ENCODE measurements at places on chromosomes 7 and 10.

GRCh38 chr10:9302140-9302746 lies 1247.8 kb downstream of the GATA3 start:
- peak; percentile 49 for DNase-seq

GRCh38 chr7:155580367-155580766 lies 34.0 kb upstream of the CNPY1 start:
- DNase-seq: no peak

- peak; percentile 29 for DNase-seq
Observed at GRCh38 chr7:131108212-131108940, 219.3 kb upstream of the MKLN1 start.

- no peak for DNase-seq
Observed at GRCh38 chr10:89248990-89249389, 2.6 kb downstream of the LIPA start.

- no peak for DNase-seq
Observed at GRCh38 chr10:102457591-102458150, 6.3 kb upstream of the C10orf95 start.

DNA sequence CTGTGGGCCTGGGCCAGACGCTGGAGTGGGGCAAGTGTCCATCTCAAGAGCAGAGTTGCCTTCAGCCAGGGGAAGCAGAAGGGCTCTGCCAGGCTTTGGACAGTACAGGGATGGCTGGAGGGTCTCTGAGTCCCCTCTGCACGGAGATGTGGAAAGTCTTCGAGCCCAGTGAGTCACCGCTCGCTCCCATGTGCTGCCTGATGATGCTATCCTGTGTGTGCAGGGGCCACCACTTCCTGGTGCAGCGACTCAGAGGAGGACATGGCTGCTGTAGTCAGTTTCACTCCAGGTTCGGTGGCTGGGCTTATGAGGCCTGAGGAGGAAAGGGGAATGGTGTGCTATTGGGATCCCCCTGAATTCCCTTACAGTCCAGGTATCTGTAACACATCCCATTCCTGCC lies 6.0 kb downstream of the ADCYAP1R1 start:
- DNase-seq: peak; percentile 32

DNA sequence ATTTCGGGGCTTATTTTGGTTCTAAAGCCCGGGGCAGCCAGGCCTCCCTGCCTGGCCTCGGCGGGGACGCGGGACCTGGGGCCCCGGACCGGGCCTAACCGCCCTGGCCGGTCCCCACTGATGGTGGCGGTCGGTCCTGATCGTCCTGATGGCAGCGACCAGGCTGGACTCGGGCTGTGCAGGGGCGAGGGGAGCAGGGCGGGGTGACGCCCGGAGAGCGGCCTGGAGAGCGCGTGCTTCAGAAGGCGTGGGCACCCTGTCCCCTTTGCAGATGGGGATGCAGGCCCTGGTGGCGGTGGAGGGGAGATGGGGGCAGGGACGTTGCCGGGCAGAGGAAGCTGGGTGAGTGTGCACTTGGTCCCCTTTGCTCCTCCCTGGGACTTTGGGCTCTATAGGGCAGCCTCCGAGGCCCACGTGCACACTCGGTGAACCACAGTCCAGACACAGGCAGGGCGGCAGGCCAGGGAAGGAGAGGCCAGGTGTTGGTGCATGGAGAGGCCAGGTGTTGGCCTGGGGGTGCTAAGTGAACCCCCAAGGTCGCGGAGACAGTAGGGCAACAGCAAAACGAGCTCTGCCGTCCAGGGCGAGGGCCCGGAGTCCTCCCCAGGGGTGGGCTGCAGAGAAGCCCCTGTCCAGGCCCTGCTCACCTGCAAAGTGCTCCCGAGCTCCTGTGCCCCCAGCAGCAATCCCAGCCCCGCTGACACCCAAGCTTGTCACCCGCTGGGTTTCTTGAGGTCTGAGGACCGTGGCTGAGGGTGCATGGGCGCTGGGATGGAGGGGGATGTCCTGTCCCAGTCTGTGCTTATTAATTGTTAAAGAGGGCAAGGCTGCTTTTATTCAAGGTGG lies 42.4 kb upstream of the FAM20C start:
- no peak for DNase-seq

DNA sequence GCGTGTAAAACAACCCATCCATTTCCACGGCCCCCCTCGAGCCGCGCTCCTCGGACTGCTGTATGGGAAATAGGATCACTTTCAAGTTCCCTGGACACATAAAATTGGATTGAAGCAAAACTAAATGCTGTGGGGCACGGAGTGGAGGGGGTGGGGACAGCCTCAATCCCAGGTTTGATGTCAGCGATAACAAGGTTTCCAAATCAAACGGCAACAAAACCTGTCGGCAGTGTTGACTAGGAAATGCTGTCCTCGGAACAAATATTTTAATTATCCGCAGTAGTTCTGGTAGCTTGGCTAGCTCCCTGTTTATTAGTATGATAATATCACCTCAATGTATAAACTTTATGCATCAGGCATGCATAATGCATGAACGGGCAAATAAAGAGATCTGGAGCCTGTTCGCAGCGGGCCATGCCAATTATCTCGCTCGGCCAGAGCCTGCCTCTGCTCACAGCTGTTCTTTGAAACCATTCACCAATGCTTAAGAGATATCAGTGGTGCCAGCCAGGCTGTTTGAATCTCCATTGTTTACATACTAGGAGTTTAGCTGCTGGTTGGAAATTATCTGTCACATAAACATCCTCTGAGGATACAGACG lies 161.1 kb downstream of the PAXIP1 start:
- DNase-seq: no peak

DNA sequence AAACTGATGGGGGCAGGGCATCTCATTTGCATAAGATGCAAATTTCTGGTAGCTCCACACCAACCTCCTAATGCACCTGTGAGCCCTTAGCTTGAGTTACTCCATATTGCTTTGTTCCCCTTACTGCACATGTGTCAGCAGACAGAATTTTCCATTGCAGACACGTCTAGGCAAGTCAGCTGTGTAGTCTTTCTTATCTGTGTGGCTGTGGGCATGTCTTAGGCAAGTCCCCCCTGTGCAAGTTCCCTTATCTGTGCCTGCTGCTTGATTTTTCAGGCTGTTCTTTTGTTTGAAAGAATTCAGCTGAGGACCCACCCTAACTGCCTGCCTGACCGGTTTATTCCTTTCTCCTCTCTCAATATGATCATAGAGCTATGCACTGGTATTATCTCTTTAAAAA lies 28.5 kb upstream of the TRIM24 start:
- DNase-seq: no peak

GRCh38 chr10:83848677-83849076 lies 290.6 kb upstream of the GHITM start:
- no peak for DNase-seq

- DNase-seq: no peak
Observed at GRCh38 chr7:117835016-117835664, 38.1 kb downstream of the CTTNBP2 start.

- DNase-seq: no peak
Observed at GRCh38 chr7:71019706-71020105, 112.2 kb upstream of the GALNT17 start.

Measured in HFFc6 (cell line).